Common myeloid progenitor, CD34-positive (primary cell): ENCODE measurements at places on chromosomes 13 and 19.

- no peak for DNase-seq
These were observed 18.2 kb downstream of the SIN3B start for GRCh38 chr19:16847430-16847829.

DNA sequence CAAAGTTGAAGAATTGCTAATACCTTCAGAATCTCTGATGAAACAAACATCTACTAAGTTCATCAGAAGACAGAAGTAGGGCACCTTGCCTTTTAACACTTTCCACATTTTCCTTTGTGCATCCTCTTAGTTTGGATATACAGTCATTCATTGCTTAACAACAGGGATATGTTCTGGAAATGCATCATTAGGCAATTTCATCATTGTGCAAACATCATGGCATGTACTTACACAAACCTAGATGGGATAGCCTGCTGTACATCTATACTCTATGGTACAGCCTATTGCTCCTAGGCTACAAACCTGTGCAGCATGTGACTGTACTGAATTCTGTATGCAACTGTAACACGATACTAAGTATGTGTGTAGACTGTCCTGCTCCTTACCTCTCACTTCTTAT lies 169.8 kb downstream of the SUCLA2 start:
- DNase-seq, result no peak

GRCh38 chr13:109910194-109910593 lies 123.8 kb upstream of the IRS2 start:
- no peak for DNase-seq

DNA sequence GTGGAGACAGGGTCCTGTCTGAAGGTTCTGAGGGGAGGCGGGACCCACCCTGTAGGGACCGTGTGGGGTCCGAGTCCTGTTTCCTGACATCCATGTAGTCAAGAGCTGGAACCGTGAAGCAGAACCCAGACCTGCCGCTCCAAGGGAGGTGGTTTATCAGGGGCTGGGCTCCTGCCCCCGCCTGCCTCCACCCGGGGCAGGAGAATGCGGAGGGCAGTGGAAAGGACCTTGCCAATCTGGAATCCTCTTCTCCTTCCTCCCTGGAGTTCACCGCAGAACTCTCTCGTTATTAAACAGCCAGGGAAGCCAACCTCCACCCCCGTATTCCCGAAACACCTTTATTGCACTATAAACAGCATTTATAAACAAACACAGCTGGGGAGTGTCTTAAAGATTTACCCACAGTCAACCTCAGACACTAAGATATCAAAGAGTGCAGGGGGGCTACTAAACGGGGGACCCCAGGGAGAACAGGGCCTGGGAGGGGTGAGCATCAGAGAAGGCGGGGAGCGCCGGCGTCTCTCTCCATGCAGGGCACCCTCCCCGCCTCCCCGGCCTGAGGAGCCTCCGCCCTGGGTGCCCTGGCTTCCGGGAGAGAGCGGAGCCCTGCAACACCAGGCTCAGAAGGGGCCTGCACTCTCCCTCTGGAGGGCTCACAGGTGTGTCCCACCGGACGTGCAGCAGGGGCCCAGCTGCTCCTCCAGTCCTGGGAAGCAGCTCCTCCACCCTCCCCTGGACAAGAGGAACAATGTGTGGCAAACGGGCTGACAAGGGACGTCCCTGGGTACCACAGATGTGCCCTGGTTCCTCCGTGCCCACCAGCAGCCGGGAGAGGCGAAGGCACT lies 3.6 kb downstream of the C2CD4C start:
- no peak for DNase-seq

DNA sequence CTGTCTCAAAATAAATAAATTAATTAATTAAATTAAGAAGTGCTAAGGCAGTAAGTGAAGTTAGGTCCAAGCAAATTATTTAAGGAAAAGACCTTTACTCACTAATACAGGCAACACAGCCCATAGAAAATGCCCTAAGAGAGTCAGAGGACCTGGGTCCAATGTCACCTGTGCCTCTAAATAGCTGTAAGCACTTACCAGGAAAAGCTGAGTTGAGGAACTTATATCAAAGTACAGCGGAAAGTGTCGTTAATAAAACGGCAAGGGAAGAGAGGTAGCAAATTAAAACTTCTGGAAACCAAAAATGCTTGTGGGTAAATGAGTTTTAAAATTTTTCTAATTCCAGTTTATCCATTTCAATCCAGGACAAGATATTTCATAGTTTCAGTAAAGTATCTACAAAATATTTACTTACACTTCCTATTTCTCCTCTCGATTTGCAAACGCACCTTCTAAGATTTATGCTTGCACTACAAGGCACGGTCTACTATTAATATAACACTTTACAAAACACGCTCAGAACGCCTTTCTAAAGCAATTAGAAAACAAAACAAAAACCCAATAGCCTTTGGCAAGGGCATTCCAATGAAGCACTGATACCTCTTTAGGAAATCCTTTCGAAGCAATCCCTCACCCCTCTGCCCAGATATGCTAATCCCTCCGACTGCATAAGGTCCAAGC lies 963 bp downstream of the VPS36 start:
- DNase-seq, result no peak

GRCh38 chr13:45674908-45675307 lies 27.2 kb upstream of the CBY2 start:
- no peak for DNase-seq

GRCh38 chr13:56501750-56502149 lies 639.0 kb upstream of the PRR20A start:
- no peak for DNase-seq

GRCh38 chr13:27281420-27281819 lies 10.8 kb downstream of the RASL11A start:
- DNase-seq, result no peak

GRCh38 chr13:30120133-30120822 lies 187.1 kb downstream of the KATNAL1 start:
- no peak for DNase-seq

GRCh38 chr13:68028701-68029100 lies 798.6 kb upstream of the PCDH9 start:
- no peak for DNase-seq

GRCh38 chr19:43624933-43625332 lies 5.5 kb upstream of the ZNF428 start:
- peak; percentile 87 for DNase-seq

DNA sequence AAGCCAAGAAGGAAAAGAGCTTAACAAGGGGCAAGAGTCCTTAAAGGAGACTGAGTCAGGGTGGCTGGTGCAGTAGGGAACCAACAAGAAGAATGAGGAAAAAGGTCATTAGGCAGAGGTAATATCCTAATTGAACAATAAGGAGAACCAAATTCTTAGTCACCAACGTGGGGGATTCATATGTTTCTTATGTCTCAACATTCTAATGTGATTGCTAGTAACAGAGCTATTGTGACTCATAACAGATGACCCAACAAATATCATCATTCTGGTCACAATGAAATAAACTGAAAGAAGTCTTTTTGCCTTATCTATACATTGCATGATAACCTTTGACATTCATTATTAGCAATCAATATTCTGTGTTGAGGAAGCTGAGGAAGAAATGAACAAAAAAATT lies 101.6 kb downstream of the RAP2A start:
- DNase-seq, result no peak

GRCh38 chr13:50794226-50794625 lies 49.3 kb downstream of the DLEU7 start:
- DNase-seq, result no peak

DNA sequence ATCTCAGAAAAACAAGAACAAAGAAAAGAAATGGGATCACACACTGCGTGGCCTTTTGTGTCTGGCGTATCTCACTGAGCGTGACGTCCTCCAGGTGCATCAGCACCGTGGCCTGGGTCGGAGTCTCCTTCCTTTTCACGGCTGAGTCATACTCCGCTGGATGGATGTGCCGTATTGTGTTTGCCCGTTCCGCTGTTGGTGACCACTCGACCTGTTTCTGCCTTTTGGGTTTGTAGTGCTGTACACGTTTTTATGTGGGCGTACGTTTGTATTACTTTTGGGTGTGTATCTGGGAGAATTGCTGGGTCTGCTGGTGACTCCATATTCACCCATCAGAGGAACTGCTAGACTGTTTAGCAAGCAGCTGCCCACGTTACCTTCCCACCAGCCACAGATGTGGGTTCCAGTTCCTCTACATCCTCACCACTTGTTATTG lies 11.4 kb downstream of the ARID3A start:
- DNase-seq, result no peak

DNA sequence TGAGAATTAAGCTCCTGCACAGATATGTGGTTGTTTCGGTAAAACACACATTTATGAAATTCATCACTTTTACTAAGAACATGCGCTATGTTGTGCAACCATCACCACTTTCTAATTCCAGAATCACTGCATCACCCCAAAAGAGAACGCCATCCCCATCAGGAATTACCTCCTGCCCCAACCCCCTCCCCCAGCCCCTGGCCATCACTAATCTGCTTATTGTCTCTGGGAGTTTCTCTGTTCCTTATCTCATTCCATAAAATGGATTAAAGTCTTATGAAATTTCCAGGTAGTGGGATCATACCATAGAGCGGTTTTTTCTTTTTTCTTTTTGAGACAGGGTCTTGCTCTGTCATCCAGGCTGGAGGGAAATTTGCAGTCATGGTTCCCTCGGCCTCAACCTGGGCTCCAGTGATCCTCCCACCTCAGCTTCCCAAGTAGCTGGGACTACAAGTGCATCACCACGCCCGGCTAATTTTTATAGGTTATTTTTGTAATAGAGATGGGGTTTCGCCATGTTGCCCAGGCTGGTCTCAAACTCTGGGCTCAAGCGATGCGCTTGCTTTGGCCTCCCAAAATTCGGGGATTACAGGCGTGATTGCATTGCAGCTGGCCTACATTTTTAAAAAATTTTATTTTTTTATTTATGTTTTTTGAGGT lies 3.5 kb downstream of the ZSCAN5B start:
- no peak for DNase-seq

DNA sequence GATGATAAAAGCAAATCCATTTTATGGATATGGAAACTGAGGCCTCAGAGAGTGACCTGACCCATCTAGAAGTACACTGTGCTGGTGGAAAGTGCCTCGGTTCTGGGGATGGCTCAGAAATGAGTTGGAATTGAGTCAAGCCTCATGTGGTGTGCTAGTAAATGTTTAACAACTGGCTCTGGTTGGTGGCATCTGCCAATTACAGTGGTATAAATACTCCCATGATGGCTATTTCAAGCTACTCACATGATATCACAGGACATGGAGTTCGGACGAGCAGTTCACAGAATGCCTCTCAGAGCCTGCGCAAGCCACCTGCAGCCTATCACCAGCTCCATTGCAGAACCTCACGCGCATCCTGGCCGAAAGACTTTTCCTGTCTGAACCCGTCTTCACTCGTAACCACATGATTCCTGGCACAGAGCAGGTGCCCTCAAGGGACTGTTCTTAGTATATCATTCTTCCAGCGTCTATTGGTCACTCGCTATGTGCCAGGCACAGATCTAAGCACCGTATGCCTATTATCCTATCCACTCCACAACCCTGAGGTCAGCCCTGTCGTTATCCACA lies 9.1 kb downstream of the TMEM150B start:
- no peak for DNase-seq

DNA sequence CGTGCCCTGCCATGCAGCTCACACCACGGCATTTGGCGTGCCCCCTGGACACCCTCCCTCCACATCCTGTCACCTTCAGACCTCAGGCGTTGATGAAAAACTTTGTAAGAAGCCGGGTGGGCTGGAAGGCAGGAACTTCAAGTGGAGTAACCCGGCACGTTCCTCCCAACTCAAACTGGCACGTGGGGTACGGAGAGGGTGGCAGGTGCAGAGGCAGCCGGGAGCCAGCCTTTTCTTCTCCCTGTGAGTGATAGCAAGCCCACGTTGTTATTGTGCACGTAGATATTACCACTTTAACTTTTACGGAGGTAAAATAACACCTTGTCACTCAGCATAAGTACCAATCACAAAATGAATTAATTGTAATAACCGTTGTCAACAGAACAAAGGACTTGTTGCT lies 198.0 kb downstream of the ZNF536 start:
- no peak for DNase-seq

DNA sequence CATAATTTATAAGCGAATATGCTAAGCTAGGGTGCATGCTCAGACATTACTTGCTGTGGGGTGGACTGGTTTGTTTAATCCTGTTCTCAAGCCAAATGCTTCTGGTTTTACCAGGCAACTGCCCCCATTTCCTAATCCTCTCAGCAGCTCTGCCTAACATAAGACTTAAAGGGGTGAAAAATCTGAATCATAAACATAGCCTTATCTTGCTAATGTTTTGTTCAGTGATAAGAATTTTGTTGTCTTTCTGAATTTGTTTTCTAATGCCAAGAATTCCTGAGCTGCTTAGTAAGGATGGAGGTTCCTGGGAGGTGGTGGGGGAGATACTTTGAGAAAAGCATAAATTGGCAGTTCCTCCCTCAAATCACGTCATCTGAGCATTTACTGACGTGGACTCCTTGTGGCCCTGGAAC lies 42.7 kb downstream of the ING1 start:
- DNase-seq, result no peak

DNA sequence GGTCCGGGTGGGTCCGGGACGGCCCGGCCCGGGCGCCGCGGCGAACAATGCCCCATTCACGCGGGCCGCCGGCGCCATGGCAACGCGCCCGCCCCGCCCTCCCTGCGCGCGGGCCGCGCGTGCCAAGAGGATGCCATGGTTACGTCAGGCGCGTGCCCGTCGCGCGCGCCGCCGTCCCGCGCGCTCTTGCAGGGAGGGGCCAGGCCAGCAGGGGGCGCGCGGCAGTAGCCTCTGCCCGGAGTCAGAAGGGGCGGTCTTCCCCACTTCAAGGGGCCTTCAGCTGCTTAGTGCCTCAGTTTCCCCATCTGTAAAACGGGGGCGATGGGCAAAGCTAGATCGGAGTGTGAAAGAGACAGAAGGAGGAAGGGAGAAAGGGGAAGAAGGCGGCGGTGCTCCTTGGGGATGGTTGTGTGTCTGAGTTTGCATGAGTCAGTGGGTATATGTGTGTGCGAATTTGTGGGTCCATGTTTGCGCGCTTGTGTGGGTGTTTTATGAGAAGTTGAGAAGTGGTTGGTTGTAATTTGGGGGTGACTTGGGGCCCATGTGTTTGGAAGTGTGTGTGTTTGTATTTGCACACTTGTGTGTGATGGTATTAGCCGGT lies 11.6 kb upstream of the NFIX start:
- DNase-seq, result peak; percentile 77

- DNase-seq, result no peak
These were observed 73.2 kb downstream of the CDADC1 start for GRCh38 chr13:49320975-49321374.

DNA sequence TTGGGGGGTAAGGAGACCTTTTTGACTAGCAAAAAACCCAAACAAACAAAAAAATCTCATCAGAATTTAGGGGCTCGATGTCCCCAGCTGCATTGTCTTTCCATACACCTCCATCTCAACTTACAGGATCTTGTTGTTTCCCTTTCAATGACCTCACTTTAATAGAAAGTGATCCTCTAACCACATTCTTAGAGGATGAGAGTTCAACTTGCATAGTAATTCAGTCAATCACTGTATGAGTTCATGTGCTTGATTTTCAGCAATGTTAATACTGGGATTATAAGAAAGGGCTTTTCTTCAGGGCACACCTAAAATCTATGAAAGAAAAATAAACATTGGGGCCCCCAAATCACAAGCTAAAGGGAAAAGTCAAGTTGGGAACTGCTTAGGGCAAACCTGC lies 1512.0 kb downstream of the SLITRK1 start:
- DNase-seq, result no peak

DNA sequence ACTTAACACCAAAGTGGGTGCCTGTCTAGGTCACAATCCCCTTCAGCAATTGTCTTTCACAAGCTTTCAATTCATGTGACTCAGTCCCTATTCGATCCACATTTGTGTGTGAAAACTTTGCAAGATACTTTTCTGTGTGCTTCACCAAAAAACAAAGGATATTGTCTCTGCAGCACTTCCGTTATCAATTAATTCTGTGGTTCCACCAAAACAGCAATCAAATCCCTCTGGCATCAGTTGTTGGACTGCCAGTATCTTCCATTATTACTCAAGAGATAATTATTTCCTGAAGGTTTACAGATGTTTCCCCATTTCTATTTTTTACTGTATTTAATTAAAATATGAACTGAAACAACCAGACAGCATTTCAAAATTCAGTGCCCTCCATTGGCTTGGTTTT lies 481.4 kb downstream of the SUCLA2 start:
- no peak for DNase-seq
